ENCODE measurements at places on chromosomes 1 and 21.

- no peak for DNase-seq
Measured at GRCh38 chr1:112636597-112637253, 17.1 kb downstream of the CAPZA1 start.

GRCh38 chr1:221025501-221025900, 146.3 kb downstream of the HLX start:
- no peak for DNase-seq

GRCh38 chr1:45772971-45773370, 22.5 kb upstream of the IPP start:
- DNase-seq = no peak

DNA sequence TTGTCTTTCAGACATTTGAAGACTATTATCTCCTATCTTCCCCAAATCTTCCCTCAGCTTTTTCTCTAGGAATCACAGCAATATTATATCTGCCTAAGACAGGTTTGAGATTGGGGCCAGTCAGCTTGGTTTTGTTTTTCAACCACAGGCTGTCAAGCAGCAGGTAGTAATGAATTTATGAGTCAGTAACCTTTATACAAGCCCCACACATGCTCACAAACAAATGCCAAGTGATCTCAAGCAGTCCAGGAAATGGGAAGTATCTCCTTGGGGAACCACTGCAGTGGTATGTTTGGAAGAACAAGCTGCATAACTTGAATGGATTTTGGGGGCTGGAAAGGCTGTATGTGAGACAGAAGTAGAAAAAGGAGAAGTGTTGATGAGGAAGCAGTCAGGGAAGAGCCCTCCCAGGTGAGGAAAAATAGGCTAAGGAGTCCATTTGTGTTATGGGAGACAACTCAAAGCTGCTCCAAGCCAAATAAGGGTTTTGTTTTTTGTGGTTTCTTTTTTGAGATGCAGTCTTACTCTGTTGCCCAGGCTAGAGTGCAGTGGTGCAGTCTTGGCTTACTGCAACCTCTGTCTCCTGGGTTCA, 2.1 kb downstream of the DHDDS start:
- peak; percentile 10 for DNase-seq

GRCh38 chr1:53277326-53277725, 39.0 kb upstream of the MAGOH start:
- DNase-seq = no peak

GRCh38 chr21:45640888-45641479, 2.5 kb upstream of the PCBP3 start:
- no peak for DNase-seq

- DNase-seq = no peak
Measured at GRCh38 chr21:35081861-35082260, 32.8 kb upstream of the RUNX1 start.

DNA sequence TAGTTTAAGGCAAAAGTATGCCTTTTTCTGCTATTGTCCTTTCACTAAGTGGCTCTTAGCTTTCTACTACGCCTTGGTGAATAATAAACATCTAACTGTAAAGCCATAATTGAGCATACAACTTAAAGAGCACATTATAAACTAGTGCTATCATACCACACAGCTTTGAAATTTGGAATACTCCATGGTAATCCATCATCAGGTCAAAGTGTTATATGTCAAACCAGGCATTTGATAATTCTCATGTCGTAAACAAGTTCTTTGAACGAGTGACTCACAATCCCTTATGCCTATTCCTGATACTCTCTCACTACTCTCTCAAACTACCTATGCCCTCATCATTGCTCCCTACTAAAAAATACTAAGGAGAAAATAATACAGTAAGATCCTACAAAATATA, 60.3 kb upstream of the FMN2 start:
- DNase-seq = peak; percentile 73

DNA sequence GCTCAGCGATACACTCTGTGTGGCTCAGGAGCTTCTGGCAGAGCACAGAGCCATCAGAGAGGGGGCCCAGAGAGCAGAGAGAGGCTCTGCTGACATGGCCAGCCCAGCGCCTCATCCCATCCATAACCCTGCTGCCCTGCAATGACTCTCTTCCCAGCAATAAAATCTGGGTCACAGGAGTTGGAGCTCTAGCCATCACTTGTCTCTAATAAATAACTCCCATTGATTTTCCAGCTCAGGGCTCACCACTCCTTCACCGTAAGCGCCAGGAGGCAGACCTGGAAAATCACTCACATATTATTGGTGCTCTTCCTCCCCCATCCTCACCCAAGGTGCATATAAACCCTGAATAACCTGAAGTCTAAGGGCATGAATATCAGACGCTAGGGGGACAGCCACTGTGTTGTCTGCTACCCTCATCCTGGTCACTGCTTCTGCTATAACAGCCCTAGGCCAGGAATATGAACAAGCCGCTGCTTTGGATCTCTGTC, at the start of gene APCS:
TSS of gene APCS (plus strand) at position 366 of the 491 bp plus-strand sequence. CDS start at position 462, 96 bp downstream.
- DNase-seq = no peak

GRCh38 chr21:15730484-15731242, 881 bp downstream of the USP25 start:
- no peak for DNase-seq

- peak; percentile 75 for DNase-seq
Measured at GRCh38 chr1:169460191-169460833, 25.4 kb downstream of the SLC19A2 start.

GRCh38 chr1:201545851-201546492, 7.0 kb downstream of the NAV1 start:
- DNase-seq = no peak

- no peak for DNase-seq
Measured at GRCh38 chr1:220772846-220773245, 13.9 kb upstream of the MTARC1 start.

- no peak for DNase-seq
Measured at GRCh38 chr1:193131266-193131860, 9.5 kb downstream of the CDC73 start.

DNA sequence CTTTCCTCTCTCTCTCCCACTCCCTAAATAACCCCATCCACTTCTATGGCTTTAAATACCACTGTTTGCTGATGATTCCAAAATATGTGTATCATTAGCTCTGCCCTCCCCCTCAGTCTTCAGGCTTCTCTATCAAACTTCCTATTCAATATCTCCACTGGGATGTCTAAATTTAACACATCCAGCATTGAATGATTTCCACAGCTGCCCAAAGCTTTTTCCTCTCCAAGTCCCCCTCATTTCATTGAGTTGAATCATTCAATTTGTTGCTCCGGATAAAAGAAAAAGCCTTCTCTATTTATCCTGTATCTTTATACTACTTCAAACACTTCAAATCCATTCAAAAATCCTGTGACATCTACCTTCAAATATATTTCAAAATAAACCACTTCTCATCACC, 225.0 kb downstream of the SEC16B start:
- no peak for DNase-seq

DNA sequence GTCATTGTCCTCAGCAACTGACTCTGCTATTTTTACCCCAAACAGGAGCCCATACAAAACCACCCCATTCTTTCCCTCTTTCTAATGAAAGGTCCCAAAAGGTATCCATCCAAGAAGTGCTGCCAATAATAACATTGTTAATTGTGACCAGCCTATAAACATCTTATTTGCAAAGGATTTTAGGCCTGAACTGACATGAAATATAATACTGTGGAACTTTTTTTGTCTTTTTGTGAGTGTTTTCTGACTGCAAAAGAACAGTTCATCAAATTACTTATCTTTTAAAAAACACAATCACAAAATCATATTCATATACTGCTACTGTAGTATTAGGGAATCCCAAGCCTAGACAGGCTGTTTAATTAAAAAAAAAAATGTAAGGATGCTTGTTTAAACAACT, 3.4 kb downstream of the PIGM start:
- DNase-seq = no peak

DNA sequence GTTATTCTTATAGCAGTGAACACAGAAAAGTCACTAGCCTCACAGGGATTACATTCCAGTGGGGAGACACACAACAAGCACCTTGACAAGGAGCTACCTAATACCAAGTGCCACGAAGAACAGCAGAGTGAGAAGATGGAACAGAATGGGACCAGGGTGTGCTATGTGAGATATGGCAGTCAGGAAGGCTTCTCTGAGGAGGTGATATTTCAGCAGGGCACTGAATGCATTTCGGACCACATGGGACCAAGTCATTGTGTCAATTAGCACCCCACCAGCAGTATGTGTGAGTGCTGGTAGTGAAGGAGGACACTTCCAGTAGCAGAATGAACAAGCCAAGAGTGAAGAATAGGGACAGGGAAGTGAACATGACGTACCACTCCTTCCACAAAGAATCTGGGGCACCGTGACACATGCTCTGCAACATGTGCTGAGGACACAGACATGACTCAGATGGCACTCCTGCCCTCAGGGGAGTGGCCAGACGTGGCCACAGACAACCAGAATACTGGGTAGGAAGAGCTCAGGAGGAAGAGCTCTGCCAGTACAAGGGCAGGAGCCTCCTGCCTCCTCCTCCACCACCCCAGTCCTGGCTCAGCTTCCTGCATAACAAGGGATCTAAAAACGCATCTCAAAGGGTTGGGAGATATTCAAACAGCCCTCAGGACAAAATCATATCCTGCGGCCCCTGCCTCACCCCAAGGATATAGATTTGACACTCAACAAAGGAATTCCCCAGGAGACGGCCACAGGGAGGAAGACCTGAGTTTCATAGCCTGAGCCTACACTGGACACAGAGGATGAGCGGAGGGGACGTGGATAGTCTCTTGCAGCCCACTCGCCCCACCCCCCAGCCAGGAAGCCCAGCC, 102.5 kb downstream of the TRABD2B start:
- no peak for DNase-seq

DNA sequence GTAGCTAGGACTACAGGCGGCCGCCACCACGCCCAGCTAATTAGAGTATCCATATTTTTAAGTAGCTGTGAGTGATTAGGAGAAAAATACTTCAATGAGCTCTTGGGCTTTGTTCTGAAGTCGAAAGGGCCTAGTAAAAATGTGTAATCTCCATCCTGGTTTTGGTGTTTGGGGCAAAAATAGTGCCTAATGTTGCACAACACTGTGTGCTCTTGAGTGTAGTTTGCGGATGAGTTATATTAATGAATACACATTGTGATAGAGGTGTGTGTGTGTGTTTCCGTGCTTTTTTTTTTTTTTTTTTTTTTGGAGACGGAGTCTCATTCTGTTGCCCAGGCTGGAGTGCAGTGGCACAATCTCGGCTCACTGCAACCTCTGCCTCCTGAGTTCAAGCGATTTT, 6.3 kb upstream of the ARID1A start:
- DNase-seq = no peak

GRCh38 chr21:42358937-42359336, 7.4 kb downstream of the TFF1 start:
- no peak for DNase-seq

- no peak for DNase-seq
Measured at GRCh38 chr1:61425040-61425439, 299.9 kb downstream of the TM2D1 start.

DNA sequence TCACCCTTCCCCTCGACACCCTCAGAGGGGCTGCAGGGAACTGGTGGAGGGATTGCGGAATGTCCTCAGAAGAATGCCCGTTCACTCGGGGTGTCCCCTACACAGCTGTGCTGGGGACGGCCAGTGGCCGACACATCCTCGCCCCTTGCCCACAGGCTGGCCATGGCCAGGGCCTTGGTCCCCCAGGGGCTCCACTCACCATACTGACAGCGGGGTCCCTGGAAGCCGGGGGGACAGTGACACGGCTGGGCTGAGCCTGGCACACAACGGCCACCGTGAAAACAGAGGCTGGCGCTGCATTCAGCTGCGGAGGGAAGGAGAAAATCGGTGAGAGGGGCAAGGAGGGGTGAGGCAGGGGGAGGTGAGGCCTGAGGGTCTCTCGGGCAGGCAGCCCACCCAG, 31.7 kb downstream of the MEGF6 start:
- no peak for DNase-seq

GRCh38 chr1:189819751-189820150, 657.9 kb downstream of the BRINP3 start:
- no peak for DNase-seq

GRCh38 chr1:161021165-161021969, 415 bp upstream of the F11R start:
- DNase-seq = peak; percentile 39

- no peak for DNase-seq
Measured at GRCh38 chr1:150268340-150268704, 494 bp downstream of the APH1A start.

GRCh38 chr1:94396356-94397010, 21.7 kb upstream of the ABCD3 start:
- DNase-seq = no peak

DNA sequence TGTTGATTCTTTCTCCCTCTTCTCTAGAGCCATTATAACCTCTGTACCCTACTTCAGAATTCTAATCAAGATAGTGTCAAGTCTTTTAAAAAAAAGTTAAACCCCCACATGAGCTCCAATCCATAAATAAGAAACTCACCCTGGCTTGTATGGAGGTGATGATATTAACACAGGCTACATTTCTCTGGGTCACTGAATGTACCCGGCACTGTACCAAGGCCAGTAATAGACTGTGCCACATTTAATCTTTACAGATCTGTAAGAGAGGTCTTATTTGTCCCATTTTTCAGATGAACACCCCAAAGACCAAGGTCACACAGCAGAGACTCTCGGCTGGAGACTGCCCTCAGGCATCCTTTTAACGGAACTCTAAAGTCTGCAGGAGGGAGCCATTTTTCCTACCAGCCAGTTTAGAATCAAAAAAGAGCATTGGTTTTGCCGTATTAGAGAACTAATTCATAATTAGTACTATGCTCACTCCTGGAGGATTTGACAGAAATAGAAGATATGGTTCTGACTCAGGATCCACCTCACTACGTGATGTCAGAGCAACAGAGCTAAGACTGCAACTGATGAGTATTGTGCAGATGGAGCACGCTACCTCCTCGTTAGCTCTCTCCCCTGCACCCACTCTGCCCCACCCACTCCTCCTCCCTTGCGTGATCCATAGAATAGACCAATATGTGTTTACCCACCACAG, 217.2 kb upstream of the HOOK1 start:
- DNase-seq = no peak

GRCh38 chr1:1177452-1178206, 3.9 kb downstream of the TTLL10 start:
- no peak for DNase-seq

GRCh38 chr1:25065795-25066238, 135.7 kb upstream of the RUNX3 start:
- DNase-seq = peak; percentile 54

Data from astrocyte (in vitro differentiated cells and primary cell).